ENCODE measurements at places on chromosomes 2 and 18. TPM values are rescaled to one million over a fixed set of nuclear protein-coding genes. Genes with fewer than 3 reads are reported as not detected.

Gene RGPD8
- total RNA-seq, result 10.9 TPM

Gene OXER1
- total RNA-seq, result 0.71 TPM

Gene TWIST2
- total RNA-seq, result 9.5 TPM

Gene MAB21L4
- 0.38 TPM for total RNA-seq

Gene UPP2
- 0.58 TPM for total RNA-seq

Gene GPR45
- total RNA-seq, result not detected

Gene EPB41L3
- total RNA-seq, result 35.2 TPM

Gene PTH2R
- total RNA-seq, result 0.41 TPM

Gene TET3
- 19.2 TPM for total RNA-seq

Gene MDH1B
- 5.2 TPM for total RNA-seq

Gene TXNDC2
- 0.22 TPM for total RNA-seq

Gene UGT1A4
- 1.6 TPM for total RNA-seq

Gene C2orf66
- total RNA-seq, result 0.47 TPM

Gene CROCC2
- total RNA-seq, result 5.6 TPM

Gene UGT1A5
- not detected for total RNA-seq

Gene IKZF2
- total RNA-seq, result 1.0 TPM

Gene MYO1B
- 40.8 TPM for total RNA-seq

Gene NEB
- total RNA-seq, result 3.1 TPM

Gene CCDC178
- 0.09 TPM for total RNA-seq

Gene SERPINB12
- 0.38 TPM for total RNA-seq

Gene LIMS1
- 15.1 TPM for total RNA-seq

Gene NT5C1B
- 0.55 TPM for total RNA-seq

Gene THSD7B
- total RNA-seq, result 0.31 TPM

Data from motor neuron (in vitro differentiated cells).